ENCODE measurements at places on chromosomes 6 and 20.

GRCh38 chr6:139754898-139755775, 380.7 kb upstream of the CITED2 start:
- DNase-seq: no peak

GRCh38 chr6:122654012-122654411, 43.8 kb downstream of the PKIB start:
- no peak for DNase-seq

- DNase-seq: no peak
Measured at GRCh38 chr6:91575032-91575431, 988.2 kb upstream of the MAP3K7 start.

- DNase-seq: no peak
Measured at GRCh38 chr6:75631859-75632635, 30.4 kb downstream of the SENP6 start.

GRCh38 chr6:38131527-38131965, 312.0 kb downstream of the ZFAND3 start:
- DNase-seq: no peak

GRCh38 chr20:48769069-48769983, 58.5 kb downstream of the PREX1 start:
- DNase-seq: no peak

- DNase-seq: no peak
Measured at GRCh38 chr6:155121294-155121693, 126.2 kb downstream of the TIAM2 start.

- no peak for DNase-seq
Measured at GRCh38 chr6:131731224-131731623, 20.4 kb upstream of the CTAGE9 start.

GRCh38 chr6:75284632-75285282, at the start of gene TMEM30A:
Gene TMEM30A (minus strand): TSS chr6:75284792. CDS start chr6:75284638, 154 bp downstream.
- peak; percentile 100 for DNase-seq

DNA sequence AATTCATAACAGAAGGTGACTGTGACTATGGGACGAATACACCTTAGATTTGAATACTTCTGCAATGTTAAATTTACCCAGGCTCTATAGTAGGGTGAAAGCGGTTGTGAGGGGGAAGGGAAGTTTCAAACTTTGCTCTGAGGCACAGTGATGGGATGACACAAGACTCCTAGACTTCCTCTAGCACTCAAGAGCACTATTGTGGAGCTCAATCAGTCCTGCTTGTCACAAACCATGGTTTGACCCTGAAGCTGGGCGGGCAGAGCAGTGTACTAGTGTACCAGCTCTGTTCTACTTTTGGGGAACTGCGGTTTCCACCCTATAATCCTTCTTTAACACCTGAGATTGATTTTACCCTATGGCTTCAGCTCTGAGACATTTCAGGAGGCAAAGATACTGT, 17.1 kb downstream of the TRIM27 start:
- no peak for DNase-seq

GRCh38 chr20:49312661-49313060, 34.8 kb upstream of the ZNFX1 start:
- DNase-seq: no peak
